Substantia nigra (tissue), 51 donors: ENCODE measurements at places on chromosomes 4 and X.

DNA sequence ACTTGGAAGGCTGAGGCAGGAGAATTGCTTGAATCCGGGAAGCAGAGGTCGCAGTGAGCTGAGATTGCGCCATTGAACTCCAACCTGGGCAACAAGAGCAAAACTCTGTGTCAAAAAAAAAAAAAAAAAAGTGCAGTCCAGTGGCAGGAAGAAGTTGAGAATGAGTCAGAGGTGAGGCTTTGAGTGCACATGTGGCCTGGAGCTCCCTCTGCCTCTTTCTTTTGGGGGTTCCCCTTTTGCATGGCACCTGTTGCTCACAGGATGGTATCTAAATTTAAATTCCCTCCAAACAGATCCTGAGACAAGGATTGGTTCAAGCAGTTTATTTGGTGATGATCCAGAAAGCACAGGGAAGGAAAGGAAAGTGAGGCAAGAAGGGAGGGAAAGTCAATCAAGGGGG is 151.4 kb upstream of the STX18 start:
- DNase-seq = no peak

DNA sequence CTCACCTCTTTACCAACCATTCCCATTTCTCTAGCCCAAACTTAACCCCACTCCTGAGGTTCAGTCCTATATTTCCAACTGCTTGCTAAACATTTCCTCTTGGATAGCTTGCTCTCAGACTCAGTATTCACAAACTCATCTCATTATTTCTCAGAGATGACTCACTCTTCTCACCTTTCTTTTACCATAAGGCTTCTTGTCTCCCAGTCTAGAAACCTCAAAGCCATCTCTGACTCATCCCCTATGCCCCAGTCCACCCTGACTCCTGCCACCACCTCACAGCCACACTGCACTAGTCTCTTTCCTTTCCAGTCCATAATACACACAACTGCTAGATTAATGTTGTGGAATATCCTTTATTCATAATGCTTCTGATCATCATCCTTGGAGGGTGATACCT is 4.8 kb downstream of the FRMPD3 start:
- no peak for DNase-seq

DNA sequence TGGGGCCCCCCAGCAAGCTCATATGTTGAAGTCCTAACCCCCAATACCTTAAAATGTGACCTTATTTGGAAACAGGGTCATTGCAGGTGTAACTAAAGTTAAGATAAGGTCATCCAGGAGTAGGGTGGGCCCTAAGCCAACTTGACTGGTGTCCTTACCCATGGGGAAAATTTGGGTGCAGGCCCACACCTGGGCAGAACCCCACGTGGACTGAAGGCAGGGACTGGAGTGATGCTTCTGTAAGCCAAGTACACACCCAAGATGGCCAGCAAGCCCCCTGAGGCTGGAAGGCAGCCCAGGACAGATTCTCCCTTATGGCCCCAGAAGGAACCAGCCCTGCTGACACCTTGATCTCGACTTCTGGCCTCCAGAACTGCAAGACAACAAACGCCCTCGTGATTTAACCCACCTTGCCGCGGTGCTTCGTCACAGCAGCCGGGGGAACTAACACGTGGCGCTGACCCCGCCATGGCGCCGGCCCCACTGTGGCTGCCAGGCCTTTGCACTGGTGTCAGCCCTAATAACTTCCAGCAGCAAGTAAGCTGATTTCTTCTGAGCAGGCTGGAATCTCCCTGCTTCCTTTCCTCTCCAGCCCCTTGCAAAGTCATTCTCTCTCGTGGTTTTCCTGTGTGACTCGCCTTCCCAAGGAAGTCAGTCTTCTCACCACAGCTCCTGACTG is 23.2 kb upstream of the MXD4 start:
- DNase-seq = no peak

DNA sequence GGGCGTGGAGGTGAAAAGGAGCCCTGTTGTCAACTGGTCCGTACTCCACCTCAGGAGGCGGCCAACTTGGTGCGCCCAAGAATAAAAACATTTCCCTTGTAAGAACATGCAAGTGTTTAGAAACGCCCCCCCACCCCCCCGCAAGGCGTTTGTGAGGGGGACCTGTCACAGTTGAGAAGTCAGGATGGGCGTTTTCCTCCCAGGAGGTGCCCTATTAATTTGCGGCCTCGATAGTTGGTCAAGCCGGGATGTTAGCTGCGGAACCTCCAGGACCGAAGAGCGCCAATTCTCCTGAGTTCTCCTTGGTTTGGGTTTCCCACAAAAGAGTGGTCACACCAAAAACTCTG is 651 bp upstream of the SAP30 start:
- DNase-seq = peak; percentile 42

DNA sequence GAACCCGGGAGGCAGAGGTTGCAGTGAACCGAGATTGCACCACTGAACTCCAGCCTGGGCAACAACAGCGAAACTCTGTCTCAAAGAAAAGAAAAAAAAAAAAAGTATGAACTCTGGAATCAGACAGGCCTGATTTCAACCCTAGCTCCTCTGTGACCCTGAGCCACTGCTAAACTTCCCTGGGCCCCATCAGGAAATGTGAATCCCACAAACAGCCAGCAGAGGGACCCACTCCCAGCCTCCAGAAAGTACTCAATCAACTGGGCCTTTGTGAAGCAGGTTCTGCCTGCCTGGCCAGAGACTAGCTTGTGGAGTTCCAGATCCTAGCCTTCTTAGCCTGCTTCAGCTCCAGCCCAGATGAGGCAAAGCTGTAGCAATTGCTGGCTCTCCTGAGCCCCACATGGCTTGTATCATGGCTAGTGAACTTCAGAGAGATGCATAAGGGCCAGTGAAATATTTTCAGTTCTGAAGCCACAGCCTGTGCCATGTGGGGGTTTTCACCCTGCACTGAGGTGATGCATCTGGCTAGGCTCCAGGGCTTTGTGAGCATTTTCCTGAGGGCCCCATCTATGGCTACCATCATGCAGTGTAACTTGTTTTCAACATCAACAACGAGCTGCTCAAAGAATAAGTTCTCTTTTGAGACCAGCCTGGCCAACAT is 7.2 kb upstream of the IDS start:
- DNase-seq = no peak

- no peak for DNase-seq
These were observed 686.1 kb downstream of the GLUD2 start for GRCh38 chrX:121733514-121733913.

GRCh38 chrX:129534816-129535578 is 5.1 kb upstream of the OCRL start:
- no peak for DNase-seq

DNA sequence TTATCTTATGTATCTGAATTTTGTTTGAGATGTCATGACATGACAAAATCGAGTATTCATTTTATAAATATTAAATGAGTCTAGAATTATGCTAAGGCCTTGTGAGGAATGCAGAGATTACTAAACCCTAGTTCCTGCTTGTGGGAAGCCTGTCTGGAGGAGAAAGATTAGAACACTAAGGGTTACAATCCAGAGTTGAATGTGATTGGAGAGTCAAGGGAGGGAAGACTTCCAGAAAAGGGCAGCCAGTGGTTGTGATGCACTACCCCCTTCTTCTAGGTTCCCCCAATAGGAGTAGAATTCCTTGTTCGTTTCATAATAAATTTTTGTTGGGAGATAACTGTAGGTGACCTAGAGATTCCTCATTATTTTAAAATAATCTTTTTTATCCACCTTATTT is 141.1 kb downstream of the AFF1 start:
- no peak for DNase-seq

DNA sequence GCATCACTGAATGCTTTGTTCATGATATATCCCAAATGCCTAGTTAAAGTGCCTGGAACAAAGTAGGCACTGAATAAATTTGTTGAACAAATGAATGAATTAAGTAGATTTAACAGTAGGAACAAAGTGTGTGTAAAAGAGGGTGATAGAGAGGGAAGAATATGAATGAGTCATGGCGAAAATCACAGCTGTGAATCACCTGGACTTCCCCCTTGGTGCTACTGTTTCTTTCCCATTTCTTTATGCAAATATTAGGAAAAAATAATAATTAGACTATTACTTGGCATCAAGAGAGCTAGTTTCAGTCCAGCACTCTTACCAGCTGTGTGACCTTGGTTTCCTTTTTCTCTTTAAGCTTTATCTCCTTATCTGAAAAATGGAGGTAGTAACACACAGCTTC is 9.2 kb downstream of the SPIN3 start:
- no peak for DNase-seq

DNA sequence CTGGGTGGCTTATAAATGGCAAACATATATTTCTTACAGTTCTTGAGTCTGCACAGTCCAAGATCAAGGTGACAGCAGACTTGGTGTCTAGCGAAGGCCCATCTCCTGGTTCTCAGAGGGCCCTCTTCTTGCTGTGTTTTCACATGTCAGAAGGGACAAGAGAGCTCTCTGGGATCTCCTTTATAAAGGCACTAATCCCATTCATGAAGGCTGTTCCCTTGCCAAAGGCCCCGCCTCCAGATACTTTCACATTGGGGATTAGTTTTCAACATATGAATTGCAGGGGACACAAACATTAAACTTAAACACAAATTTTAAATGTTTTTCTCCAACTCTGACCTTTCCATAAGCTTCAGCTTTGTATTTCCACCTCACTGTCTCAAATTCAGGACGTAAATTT is 1135.0 kb upstream of the TENM3 start:
- DNase-seq = no peak

- no peak for DNase-seq
These were observed 147.1 kb downstream of the NHS start for GRCh38 chrX:17521871-17522693.

DNA sequence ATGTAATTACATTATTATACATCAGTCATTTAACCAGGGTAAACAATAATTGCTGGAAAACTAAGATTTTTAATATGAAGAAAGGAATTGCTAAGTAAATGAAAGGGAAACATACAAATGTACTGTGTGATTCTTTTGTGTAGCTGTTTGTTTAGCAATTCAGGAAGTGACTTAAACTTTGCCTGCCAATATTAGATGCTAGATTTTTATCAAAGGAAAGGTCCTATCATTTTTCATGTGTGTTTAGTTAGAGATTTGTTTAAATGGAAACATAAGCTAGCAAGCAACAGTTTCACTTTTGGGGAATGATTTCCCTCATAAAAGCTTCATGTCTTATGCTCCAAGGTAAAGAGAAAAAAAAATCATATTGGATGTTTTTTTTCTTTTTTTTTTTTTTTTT is 95.1 kb upstream of the LIMCH1 start:
- DNase-seq = no peak

DNA sequence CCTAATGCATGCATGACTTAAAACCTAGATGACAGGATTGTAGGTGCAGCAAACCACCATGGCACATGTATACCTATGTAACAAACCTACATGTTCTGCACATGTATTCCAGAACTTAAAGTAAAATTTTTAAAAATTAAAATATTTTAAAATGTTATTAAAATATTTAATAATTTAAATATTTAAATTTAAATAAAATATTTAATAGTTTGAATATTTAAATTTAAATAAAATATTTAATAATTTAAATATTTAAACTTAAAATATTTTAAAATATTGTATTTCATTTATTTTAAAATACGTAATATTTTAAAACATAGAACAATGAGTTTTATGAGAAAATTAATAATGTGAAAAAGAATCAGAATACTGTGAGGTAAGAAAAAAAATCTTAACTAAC is 117.9 kb downstream of the SLC39A8 start:
- DNase-seq = no peak

DNA sequence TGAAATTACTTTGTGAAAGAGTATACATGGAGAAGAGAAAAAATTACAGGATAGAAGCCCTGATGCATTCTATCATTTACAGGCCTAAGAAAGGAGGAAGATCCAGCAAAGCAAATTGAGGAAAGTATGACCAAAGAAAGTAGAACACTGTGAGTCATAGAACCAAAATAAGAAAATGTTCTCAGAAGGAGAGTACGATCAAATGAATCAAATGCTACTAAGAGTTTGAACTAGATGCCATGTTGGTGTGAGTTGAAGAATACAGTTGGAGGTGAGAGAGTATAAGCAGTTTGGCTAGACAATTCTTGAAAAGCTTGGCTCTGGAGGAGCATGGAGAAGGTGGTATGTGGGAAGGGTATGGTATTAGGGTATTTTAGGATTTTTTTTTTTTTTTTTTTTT is 161.8 kb downstream of the RPA4 start:
- DNase-seq = no peak

DNA sequence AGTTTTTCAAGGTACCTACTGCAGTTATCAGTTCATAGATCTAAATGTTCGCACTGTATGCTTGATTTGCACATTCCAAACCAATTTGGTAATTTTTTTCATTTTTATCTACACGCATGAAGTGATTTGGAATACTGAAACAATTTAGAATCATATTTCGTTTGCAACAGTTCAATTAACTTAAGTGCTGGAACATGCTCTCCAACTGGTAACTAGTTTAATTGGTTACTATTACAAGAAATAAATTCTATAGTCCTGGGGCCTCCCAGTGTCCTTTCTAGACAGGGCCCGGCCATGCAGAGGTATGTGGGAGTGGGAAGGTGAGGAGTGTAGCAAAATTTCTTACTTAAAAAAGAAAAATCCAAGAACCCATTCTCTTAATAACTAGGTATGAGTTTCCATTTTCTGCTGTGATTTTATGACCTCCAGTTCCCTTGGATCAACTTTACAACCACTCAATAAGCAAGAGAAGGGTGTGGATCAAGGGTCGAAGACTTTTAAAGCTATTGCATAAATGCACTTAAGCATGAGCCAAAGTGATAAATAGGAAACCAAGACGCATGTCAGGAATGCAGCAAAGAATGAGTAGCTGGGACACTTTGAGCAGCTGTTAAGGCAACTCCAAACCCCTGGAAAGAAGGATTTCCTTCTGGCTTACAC is 106.9 kb downstream of the PPARGC1A start:
- no peak for DNase-seq

GRCh38 chr4:53781629-53782457 is 190.6 kb upstream of the LNX1 start:
- DNase-seq = no peak

- DNase-seq = no peak
These were observed 108.2 kb downstream of the EGF start for GRCh38 chr4:110020646-110021443.

GRCh38 chr4:70023218-70023617 is 5.0 kb upstream of the HTN3 start:
- DNase-seq = no peak

DNA sequence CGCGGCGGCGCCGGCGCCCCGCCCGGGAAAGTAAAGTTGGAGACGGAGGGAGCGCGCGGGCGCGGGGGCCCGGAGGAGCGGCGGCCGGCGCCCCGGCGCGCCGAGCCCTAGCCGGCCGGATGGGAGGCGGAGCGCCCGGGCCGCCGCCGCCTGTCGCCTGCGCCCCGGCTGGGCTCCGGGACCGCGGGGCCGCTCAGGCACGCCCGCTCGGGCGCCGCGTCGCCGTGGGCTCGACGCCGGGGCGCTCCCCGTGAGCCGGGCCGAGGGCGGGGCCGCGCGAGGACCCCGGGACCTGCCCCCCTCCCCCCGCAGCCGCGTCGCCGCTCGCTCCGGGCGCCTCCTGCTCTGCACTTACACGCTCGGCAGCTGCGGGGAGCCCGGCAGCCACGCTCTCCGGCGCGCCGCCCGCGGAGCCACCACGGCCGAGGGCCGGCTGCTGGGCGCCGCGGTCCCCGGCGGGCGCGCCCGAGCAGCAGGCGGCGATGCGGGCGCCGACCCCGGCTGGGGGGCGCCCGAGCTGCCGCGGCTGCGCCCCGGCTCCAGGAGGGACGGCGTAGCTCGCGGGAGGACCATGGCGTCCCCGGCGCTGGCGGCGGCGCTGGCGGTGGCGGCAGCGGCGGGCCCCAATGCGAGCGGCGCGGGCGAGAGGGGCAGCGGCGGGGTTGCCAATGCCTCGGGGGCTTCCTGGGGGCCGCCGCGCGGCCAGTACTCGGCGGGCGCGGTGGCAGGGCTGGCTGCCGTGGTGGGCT is at the start of gene ADRA2C:
ADRA2C (plus strand) TSS at position 350 of the 749 bp plus-strand sequence; CDS start at position 572, 222 bp downstream.
- DNase-seq = peak; percentile 34

GRCh38 chr4:158812543-158812942 is 43.7 kb downstream of the FNIP2 start:
- no peak for DNase-seq
